ENCODE measurements at places on chromosomes 1 and 21. TPM values are rescaled to one million over a fixed set of nuclear protein-coding genes. Genes with fewer than 3 reads are reported as not detected.

Gene TMIGD3
- total RNA-seq: not detected

- H3K4me3 ChIP-seq: no peak overlapping the region
- H3K36me3 ChIP-seq: no peaks in the 10 kb centered on the region
- DNase-seq: no peak
These were observed 33.4 kb downstream of the FHAD1 start for GRCh38 chr1:15280416-15280815.

DNA sequence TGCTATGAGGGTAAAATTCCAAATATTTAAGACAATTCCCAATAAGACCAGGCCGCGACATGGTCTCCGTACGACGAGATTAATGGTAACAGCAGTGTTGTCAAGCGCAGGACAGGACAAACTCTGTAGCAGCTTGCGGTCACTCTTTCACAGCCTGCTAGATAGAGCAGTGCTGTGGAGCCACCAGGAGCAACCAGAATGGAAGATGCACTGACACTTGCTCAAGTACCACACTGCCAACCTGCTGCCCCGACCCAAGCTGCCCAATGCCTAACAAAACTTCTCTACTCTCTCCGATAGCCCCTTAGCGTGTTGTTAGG, 636 bp downstream of the WARS2 start:
- no peak overlapping the region for H3K27ac ChIP-seq
- DNase-seq: no peak
- H3K36me3 ChIP-seq: peaks cover 11% of the 10 kb centered on the region
- H3K4me1 ChIP-seq: peaks cover 21% of the 10 kb centered on the region
- H3K27me3 ChIP-seq: no peaks in the 10 kb centered on the region

- peaks cover 8% of the 10 kb centered on the region for H3K27me3 ChIP-seq
- no peak for DNase-seq
- peak overlapping the region; percentile 78 for H3K4me3 ChIP-seq
- peaks cover 3% of the 10 kb centered on the region for H3K36me3 ChIP-seq
These were observed 961 bp upstream of the FUCA1 start for GRCh38 chr1:23869051-23869450.

DNA sequence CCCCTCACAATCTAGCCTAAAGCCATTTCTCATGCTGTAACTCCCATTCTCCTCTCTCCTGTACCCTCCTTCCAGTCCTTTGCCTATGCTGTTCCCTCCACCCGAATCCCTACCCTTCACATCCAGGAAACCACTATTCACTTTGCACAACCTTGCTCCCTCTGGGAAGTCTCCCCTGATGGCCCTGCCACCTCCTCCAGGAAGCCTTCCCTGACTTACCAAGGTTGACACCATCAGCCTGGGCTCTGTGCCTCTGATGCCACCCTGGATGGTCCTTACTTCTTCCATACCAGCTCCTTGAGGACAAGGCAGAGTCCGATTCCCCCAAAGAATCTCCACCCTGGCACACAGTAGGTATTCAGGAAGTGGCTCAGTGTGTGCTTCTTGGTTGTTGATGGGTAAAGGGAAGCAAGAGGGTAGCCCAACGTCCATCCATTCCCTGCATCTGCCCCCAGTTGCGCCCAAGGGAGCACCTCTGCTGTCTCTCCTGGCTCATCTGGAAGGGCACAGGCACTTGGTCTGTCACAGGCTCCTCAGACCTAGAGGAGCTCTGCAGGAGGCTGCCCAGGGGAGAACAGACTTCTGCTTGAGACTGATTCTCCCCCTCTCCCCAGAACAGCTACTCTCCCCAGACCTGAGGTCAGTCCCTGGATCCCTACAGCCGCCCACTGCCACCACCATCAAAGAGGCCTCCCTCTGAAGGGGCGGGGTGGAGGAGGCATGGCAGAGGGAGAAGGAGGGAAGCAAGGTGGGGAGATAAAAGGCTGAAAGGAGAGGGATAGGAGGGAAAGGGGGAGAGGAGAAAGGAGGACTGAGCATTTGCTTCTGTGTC, 36.1 kb upstream of the ZC3H12A start:
- no peaks in the 10 kb centered on the region for H3K36me3 ChIP-seq
- H3K27me3 ChIP-seq: peaks cover 15% of the 10 kb centered on the region
- no peak for DNase-seq
- H3K4me1 ChIP-seq: no peaks in the 10 kb centered on the region
- no peak overlapping the region for H3K4me3 ChIP-seq

DNA sequence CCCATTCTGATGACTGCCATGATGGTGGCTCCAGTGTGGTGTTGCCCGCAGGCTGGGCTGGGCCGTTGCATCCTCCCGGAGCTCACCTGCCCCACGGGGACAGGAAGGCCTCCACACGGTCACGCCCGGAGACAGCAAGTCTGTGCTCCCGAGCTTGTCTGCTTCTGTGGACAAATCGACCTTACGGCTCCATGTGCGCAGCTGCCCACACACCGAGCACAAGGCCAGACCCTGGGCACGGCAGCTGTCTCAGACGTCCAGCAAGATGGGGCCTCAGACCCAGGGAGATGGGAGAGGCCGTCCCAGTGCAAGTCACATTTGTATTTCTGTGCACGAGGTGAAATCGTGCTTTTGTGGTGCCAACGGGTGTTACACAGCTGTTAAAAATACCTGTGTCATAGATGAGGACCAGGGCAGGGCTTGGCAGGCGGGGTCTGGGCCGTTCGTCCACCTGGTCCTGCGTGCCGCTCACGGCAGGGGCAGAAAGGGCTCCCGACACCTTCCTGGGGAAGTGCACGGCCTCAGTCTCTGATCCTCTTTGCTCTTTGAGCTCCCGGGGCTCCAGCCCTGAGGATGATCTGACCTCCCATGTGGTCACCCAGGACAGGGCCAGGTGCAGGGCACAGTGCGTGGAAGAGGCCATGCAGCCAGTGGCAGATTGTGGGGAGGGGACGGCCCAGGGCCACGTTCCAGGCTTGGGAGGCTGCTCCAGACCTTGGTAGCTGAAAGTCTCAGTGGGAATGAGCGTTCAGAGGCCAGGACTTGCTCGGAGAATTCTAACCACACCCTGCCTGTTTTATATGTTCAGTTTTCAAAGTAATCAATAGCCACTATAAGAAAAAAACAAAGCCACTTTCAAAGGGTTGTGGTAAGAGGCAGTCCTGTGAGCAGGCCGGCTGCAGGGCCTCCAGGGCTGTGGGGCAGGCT, 13.5 kb downstream of the COL6A1 start:
- no peak overlapping the region for H3K27ac ChIP-seq
- H3K36me3 ChIP-seq: no peaks in the 10 kb centered on the region
- no peak for DNase-seq
- no peaks in the 10 kb centered on the region for H3K27me3 ChIP-seq
- no peak overlapping the region for H3K4me3 ChIP-seq
- H3K4me1 ChIP-seq: no peaks in the 10 kb centered on the region

GRCh38 chr1:117070124-117070523, 10.0 kb downstream of the TTF2 start:
- H3K27me3 ChIP-seq: no peaks in the 10 kb centered on the region
- H3K36me3 ChIP-seq: peaks cover 62% of the 10 kb centered on the region
- H3K4me3 ChIP-seq: no peak overlapping the region
- peaks cover 19% of the 10 kb centered on the region for H3K4me1 ChIP-seq
- H3K27ac ChIP-seq: no peak overlapping the region
- no peak for DNase-seq

GRCh38 chr1:22132517-22133235, 10.2 kb downstream of the WNT4 start:
- H3K4me1 ChIP-seq: no peaks in the 10 kb centered on the region
- peaks cover 4% of the 10 kb centered on the region for H3K27me3 ChIP-seq
- no peaks in the 10 kb centered on the region for H3K36me3 ChIP-seq
- DNase-seq: no peak
- H3K27ac ChIP-seq: no peak overlapping the region

All from activated CD8-positive, alpha-beta T cell treated with anti-CD3 and anti-CD28 coated beads, Interleukin-2, amount 10 ng/mL, durations not matched to agents 7 days and 5 days (primary cell).